ENCODE measurements at places on chromosomes 5 and 9. TPM values are rescaled to one million over a fixed set of nuclear protein-coding genes. Genes with fewer than 3 reads are reported as not detected.
A peak's percentile ranks its signal among the peaks of the same experiment; 100 is the strongest.

DNA sequence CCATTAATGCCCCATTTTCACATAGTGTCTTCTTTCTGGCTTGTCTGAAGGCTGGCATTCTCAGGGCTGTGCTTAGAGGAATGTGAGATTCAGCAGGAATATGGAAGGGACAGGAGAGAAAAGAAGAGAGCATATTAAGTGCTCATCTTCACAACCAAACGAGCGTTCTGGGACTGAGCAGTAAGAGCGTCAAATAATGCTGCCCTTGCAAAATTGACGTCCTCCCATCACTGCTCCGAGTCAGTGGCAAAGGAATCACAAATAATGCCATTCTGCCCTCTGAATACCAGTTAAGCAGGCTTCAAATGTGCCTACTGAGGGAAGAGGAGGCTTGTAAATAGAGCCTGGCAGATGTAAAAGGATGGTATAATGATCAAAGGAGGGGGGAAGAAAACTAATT is 351.2 kb downstream of the EBF1 start:
- DNase-seq: no peak

DNA sequence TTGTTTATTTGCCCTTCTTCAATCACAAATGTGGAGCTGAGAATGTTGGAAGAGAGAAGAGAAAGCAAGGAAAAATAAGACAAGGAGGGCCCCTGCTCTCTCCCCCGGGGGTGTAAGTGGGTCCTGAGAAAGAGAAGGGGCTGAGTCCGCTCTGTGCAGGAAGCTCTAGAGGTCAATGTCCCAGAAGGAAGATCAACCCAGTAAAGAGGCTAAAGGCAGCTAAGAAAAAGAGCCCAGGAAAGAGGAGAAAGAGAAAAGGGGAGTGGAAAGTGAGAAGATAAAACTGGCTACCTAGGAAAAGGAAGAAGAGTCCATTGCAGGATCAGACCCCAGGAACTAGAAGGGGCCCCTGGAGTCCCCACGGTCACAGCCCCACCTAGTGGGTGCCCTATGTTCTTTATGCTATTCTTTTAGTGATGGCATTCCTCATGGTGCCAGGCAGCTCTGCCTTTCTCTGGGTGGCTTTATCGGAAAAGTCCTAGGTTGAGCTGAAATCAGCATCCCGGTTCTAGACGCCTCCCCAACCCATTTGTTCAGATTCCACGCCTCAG is 583.4 kb downstream of the ACTL7B start:
- DNase-seq: peak; percentile 39

GRCh38 chr5:157748760-157749461 is 5.4 kb downstream of the LSM11 start:
- DNase-seq: peak; percentile 93

DNA sequence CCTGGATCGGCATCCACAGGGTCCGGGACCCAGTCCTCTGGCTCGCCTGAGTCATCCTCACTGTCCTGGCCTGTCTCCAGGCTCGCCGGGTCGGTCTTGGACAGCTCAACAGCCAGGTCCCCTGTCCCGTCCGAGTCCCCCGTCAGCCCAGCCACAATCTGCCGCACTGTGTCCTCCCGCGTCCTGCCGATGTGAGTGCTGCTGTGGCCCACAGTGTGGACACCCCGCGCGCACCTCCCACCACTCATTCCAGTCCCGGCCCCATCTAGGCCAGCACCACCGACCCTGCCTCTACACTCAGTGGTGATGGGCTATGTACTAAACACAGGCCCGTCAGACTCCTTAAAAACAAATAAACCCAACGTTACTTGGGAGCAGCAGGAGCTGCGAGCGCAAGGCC is 6.7 kb downstream of the ANAPC2 start:
- no peak for DNase-seq

GRCh38 chr5:81545911-81546310 is 152.0 kb upstream of the ACOT12 start:
- no peak for DNase-seq

DNA sequence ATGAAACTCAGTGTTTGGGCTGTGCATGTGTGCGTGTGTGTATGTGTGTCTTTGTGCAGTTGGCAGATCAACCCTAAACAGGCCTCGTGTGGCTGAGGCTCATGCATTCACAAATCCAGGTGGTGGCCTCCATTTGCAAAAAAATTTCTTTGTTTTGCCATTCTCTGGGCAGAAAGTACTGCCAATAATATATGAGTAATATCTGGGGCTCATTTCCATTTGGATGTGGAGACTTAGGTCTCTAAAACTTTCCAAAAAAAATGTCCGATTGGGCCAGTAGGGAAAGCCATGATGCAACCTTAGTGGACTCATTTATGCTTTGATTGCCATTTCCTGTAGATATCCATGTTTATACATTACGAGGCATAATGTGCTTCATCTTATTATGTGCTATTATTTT is 77.9 kb upstream of the RPS23 start:
- no peak for DNase-seq

- no peak for DNase-seq
Measured at GRCh38 chr9:14352503-14352902, 38.6 kb upstream of the NFIB start.

CDC25C gene
- total RNA-seq: 7.5 TPM

IFNK gene
- total RNA-seq: not detected

MED22 gene
- total RNA-seq: 7.9 TPM

ARL14EPL gene
- total RNA-seq: not detected

DBH gene
- total RNA-seq: not detected

FOXD4 gene
- total RNA-seq: not detected

FOXD4L4 gene
- total RNA-seq: under 0.01 TPM

Measured in IMR-90 (cell line).